ENCODE measurements at places on chromosomes 5 and 9. TPM values are rescaled to one million over a fixed set of nuclear protein-coding genes. Genes with fewer than 3 reads are reported as not detected.

DNA sequence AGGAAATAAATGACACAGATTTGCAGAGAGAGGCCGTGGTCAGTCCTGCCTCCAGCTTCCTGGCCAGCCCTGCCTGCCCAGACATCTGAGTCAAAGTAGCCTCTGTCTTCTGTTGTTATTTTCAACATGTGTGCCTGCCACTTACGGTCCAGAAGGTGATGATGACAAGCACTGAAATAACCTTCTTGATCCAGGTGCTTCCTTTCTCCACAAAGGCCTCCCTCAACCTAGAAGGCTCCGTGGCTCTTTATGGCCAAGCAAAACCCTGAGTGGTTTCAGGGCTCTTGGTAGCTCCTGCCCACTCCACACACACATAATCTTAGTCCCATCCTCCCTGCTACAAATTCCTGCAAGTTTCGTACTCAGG is 34.1 kb upstream of the SLC6A19 start:
- DNase-seq: no peak

DNA sequence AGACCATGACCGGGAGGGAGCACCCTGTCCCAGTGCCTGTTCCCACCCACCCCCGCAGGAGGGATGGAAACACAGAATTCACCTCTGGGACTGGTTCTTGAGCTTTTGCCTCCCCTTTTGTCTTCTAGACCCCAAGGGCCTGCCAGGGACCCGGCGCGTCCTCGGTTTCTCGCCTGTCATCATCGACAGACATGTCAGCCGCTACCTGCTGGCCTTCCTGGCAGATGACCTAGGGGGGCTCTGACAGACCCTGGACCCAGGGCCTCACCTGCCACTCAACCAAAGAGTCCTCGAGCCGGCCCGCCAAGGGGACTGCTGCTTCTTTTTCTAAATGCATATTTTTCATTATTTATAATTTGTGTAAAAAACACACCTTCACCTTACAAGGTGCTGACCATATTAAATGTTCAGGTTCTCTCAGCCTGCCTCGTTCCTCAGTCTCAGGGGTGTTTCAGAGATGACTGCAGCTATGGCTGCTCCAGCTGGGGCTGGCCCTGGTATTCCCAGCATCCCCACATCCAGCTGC is 16.9 kb downstream of the CARD19 start:
- no peak for DNase-seq

- no peak for DNase-seq
These were observed 17.8 kb upstream of the BHMT start for GRCh38 chr5:79093762-79094161.

IQGAP2 gene
- 7.9 TPM for total RNA-seq

RORB gene
- 2.1 TPM for total RNA-seq
